Motor neuron (in vitro differentiated cells): ENCODE measurements at places on chromosomes 13 and 19. TPM values are rescaled to one million over a fixed set of nuclear protein-coding genes. Genes with fewer than 3 reads are reported as not detected.

Gene ZNF433
- total RNA-seq = 2.1 and 2.7 TPM in 2 replicates

Gene VSTM1
- total RNA-seq = not detected in 2 replicates

Gene LILRA1
- total RNA-seq = 0.13 and 0.18 TPM in 2 replicates

Gene PRMT1
- total RNA-seq = 231 and 243 TPM in 2 replicates

Gene TNNT1
- 2.1 and 2.8 TPM in 2 replicates for total RNA-seq

Gene HIPK4
- total RNA-seq = 0.07 and 0.37 TPM in 2 replicates

Gene IGFL1
- not detected in 2 replicates for total RNA-seq
